Fibroblast of skin of right quadriceps (primary cell): ENCODE measurements at places on chromosomes 13 and 19.

DNA sequence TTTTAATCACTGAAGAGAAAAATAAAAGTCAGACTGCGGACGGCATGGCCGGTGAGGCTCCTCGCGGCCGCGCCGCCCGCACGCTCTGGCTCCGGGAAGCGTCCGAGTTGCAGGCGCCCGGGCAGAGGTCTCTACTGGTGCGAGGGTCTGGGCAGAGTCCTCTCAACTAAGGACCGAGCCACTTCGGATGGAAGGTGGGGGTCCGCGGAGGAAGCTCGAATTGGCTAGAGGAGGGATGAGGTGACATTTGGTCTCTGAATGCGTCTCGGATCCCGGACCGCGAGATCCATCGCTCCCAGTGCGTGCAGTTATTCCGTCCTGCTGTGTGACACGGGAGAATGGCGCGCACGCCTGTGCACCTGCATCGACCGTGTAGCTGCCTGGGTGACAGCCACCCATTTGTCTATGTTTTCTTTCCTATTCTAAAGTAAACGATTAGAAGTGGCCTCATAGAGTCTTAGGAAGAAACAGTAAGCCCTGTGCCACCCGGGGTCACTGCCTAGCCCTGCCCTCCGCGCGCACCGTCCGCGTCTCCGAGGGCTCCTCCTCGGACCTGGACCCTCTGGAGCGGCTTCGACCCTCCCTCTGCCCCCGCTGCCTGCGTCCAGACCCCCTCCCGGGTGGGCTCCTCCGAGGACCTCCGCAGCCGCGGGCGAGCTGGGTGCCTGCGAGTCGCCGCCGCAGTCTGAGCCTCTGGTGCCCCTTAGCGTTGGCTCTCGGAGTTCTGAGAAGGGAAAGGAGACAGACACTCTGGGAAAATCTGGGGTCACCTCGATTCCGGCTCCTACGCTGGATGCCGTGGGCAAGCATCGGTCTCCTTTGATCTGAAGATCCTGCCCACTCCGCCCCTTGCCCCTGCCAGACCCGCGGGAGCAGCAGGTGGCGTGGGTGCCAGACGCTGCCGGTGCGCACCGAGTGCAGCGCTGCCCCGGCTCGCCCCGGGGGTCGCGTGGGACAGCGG lies 347.4 kb downstream of the LIG4 start:
- DNase-seq: peak; percentile 35

DNA sequence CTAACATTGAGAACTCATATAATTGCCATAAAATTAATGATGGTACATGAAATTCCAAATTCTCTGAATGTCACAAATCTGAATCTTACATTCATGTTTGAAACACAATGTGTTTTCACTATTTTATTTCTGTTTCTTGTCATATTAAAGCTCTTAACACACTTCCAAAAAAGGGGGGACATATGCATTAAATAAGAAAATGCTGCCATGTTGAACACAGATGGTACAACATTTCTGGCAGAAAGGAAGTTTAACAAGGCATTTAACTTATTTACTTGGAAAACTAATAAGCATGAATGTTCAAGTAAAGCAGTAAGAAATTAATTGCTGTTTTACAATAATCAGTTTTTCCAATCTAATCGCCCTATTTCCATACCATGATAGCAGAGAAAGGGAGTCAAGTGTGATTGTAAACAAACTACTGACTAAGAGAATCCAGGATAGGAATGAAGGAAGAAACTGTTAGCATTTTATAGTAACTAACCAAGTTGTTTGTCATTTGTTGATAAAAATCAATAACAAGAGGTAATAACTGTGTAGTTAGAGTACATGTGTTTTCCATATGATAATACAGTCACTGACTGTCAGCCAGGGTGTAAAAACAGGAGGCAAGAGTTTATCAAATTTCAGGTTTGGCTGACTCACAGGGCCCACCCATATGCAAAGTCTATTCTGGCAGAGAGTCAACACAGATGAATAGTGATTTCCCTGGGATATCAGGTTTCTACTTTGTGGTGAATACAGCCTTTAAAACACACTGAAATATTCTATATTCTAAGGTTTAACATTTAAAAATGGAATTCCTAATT lies 5.7 kb upstream of the FOXO1 start:
- peak; percentile 84 for DNase-seq

DNA sequence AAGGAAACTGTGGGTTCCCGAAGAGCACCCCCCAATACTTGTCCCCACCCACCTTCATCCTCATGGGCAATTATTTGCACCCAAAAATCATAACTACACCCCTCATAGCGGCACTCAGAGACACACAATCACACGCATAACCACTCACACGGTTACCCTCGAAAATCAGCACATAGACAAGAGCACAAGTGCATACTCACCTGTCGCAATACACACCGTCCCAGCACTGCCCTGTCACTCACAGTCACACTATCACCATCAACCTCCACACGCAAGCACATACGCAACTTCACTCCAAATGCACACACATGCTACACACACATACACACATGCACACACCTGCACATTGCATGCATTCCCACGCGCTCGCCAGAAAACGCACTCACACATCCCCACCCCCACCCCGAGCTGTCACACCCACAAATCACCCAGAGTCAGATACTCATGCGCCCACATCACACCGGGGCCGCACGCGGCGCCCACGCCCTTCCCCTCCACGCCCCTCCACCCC lies 535 bp downstream of the COL5A3 start:
- DNase-seq: no peak

GRCh38 chr19:31499281-31500196 lies 150.3 kb upstream of the TSHZ3 start:
- no peak for DNase-seq

- DNase-seq: no peak
These were observed 49.9 kb upstream of the RFXAP start for GRCh38 chr13:36769126-36769525.

DNA sequence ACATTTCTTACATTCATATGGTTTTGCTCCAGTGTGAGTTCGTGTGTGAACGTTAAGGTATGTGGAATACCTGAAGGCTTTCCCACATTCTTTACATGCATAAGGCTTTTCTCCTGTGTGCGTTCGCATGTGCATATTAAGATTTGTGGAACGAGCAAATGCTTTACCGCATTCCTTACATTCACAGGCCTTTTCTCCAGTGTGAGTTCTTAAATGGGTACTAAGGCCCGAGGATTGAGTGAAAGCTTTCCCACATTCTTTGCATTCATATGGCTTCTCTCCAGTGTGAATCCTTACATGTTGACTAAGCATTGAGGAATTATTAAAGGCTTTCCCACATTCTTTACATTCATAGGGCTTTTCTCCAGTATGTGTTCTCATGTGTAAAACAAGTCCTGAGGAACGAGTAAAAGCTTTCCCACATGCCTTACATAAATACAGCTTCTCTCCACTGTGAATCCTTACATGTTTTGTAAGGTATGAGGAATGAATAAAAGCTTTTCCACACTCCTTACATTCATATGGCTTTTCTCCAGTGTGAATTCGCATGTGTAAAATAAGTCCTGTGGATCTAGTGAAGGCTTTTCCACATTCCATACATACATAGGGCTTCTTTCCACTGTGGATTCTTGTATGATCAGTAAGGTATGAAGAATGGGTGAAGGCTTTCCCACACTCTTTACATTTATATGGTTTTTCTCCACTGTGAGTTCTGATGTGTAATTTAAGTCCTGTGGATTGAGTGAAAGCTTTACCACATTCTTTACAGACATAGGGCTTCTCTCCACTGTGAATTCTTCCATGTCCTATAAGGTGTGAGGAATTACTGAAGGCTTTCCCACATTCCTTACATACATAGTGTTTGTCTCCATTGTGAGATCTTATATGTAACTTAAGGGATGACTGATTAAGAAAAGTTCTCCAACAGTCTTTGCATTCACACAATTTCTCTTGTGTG lies 10.7 kb downstream of the ZNF846 start:
- DNase-seq: peak; percentile 5

DNA sequence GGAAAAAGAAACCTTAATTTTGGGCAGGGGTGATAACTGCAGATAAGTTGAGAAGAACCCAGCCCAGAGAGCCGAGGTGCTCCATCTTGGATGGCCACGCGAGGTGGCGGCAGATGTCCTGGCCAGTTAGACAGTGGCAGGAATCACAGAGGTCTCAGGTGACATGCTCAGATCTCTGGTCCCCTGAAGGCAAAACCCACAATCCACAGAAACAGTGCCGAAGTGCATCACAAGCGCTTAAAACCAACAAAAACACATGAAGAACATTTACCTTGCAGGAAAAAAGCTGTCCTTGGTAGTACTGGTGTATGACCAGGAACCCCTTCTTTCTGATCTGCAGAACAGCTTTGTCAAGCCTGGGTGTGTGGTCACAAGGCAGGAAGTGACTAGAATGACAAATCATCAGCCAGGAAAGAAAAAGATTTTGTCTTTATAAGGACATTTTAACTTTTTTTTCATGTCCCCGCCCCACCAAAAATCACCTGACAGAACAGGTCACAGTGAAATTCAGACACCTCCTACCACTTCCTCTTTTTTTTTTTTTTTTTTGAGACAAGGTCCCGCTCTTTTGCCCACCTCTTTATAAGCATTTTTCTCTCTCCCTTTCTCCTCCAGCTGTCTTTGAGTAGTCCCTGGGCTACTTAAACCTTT lies at the start of gene LCP1:
LCP1 (minus strand) TSS at position 338 of the 651 bp plus-strand sequence. CDS start 22,515 bp downstream, outside the sequence.
- DNase-seq: no peak

DNA sequence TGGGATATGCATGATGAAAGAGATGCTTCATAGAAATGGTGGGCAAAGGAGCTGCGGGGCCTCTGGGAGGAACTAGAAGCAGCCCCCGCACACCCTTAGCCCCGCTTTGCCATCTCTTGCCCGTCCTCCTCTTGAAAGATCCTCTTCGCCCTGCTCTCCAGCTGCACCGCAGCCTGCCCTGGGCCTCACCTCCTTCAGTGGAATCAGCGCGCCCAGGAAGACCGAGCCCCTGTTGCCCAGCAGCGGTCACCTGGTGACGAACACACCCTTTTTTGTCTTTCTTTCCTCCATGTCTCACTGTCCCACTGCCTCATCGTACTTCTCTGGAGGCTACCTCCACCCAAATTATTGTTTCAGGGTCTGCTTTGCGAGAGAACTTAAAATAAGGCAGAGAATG lies 807.6 kb downstream of the UQCRFS1 start:
- DNase-seq: no peak

- DNase-seq: no peak
These were observed 37.7 kb downstream of the SLC6A16 start for GRCh38 chr19:49287141-49287770.

DNA sequence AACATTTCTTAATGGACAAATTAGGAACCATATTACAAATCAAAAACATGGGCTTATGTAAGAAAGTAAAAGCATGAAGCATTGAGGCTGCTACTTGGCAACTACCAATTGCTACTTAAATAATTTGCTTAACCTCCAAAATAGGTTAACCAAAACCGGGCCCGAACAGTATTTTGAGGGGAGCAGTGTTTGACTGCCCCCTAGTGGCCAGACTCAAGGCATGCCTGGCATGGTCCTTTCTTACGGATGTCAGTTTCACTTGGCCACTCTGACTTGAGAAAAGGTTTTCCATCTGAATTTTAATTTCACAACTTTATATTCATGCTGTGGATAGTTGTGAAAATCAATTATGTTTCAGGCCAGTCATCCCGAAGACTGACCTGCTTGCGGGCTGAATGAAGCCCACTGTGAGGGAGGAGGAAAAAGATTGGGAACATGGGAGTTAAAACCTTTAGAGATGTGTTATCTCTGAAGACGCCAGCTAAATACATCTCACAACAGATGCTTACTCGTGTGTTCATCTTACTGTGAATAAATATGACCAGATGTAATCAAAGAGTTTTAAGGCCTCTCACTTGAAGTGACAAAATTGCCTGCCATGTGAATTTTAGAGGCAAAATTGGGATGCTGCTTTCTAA lies 2.9 kb downstream of the RXFP2 start:
- DNase-seq: peak; percentile 70

- DNase-seq: no peak
These were observed 2.8 kb downstream of the MYADM start for GRCh38 chr19:53870485-53870844.

DNA sequence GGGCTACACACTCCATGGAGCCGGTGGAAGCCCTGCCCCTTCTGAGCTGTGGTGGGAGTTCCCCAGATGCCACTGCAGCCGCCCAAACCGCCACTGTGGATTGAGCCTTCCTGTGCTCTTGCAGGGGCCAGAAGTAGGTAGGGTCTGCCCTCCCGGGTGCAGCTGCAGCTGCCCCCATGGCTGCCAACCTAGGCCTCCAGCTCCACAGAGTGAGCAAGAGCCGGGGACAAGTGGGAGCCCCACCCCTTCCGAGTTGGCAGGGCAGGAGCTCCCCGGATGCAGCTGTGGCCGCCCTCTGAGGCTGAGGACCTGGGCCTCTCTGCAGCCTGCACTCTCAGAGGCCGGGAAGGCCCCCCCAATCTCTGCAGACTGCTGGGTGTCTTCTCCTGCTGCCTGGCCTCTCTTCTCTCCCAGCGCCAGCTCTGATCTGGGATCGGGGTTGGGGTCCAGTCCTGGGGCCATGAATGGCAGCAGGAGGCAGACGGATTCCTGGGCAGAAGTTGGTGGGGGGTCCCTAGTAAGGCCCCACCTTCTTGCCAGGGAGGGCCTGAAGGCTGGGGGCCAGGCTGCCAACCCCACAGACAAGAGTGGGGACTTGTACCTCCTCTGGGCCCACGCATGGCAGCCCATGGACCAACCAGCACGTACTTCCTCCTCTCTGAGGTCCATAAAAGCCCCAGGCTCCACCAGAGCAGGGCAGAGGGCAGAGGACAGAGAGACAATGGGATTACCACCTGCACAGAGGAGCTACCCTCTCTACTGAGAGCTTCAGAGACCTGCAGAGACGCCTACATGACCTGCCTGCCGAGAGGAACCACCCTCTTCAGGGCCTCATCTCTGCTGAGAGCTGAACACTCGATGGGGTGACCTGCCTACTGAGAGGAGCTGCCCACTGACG lies 28.9 kb downstream of the AP2S1 start:
- DNase-seq: no peak

DNA sequence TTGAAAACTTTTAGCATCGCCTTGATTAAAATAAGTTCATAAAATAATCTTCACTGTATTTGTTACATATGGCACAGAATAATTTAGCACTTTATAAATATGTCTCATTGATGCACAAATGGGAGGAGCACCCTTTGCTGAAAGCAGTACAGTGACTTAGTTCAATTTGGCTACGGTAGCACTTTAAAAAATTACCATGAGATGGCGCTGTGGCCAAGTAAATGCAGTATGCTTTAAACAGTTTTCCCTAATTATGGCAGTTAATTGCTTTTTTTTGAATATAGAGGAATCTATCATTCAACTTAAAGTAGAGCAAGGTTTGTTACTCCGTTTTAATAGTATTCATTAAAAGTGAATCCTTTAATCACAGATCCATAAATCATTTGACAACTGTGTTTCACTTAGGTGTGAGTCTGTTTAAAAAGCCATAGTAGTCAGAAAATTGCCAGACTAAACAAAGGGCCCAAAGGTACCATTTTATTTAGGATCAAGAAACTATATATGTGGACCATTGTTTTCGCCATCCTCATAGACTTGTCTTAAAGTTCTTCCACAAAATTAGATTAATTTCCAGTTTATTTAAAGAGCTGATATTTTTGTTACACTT lies 34.7 kb upstream of the ESD start:
- DNase-seq: peak; percentile 54
